Omental fat pad (tissue), 4 donors: ENCODE measurements at places on chromosomes 5 and 9.

DNA sequence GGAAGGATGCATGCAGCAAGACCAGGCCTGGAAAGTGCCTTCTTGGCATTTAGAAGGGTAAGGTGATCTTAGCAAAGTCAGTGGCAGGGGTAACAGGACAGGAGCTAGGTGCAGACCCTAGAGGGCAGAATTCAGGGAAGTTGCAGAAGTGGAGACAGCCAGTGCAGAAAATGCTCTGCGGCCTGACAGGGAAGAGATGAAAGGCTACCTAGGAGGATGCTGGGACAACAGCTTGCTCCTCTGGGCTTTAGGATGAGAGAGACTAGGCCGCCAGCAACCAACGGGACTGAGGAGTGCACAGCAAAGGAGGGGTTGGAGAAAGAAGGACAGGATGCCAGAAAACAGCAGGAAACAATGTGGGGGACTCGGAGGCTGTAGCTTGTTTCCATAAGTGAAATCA, 219.9 kb downstream of the FSTL4 start:
- no peak for DNase-seq

- DNase-seq = no peak
These were observed 516.6 kb downstream of the RAB3C start for GRCh38 chr5:59099270-59099994.

DNA sequence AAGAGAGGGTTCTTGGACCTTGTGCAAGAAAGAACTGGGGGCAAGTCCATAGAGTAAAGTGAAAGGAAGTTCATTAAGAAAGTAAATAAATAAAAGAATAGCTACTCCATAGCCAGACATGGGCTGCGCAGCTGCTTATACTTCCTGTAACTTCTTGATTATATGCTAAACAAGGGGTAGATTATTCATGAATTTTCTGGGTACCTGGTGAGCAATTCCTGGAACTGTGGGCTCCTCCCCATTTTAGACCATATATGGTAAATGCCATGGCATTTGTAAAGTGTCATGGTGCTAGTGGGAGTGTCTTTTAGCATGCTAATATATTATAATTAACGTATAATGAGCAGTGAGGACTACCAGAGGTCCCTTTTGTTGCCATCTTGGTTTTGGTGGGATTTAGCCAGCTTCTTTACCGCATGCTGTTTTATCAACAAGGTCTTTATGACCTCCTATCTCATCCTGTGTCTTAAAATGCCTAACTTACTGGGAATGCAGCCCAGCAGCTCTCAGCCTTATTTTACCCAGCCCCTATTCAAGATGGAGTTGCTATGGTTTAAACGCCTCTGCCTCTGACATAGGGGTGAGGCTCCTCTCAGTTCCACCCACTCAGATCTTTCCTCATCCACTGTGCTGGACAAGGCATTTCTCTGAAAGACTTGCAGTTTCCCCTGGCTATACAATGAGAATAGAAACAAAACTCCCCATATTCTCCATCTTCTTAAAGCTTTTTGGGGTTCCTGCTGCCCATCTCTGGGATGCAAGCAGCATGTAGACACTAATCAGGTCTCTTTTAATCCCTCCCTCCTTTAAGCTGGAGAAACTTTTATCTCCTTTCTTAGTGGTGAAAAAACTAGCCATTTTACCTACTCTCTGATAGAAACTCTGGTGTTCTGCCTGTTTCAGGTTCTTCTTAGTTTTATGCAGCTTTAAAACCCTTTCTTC, 91.2 kb downstream of the ARRDC3 start:
- no peak for DNase-seq

GRCh38 chr5:107935645-107936044, 264.9 kb upstream of the EFNA5 start:
- no peak for DNase-seq

GRCh38 chr5:135329913-135330797, 68.9 kb downstream of the MACROH2A1 start:
- DNase-seq = no peak

GRCh38 chr9:127122176-127123063, at the start of gene ANGPTL2:
ANGPTL2 (minus strand) TSS chr9:127122635; CDS start chr9:127108731, 13,904 bp downstream.
- DNase-seq = no peak

DNA sequence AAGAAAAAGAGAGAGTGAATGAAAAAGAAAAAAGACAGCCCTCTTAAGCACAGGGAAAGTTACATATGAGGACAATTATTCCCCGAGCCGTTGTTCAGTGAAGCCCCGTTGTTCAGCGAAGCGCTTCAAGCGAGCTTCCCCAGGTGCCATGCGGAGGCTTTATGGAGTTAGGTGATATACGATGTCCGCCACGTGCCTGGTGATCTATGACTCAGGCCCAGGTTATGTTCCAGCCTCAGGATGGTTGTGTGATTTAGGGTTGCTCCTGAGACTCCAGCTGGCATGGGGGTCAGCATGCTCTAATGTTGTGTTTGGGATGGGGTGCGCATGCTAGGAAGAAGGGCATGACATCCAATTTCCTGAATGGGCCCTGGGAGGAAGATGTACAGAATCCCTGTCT, 365.6 kb downstream of the CDK5RAP2 start:
- DNase-seq = no peak

DNA sequence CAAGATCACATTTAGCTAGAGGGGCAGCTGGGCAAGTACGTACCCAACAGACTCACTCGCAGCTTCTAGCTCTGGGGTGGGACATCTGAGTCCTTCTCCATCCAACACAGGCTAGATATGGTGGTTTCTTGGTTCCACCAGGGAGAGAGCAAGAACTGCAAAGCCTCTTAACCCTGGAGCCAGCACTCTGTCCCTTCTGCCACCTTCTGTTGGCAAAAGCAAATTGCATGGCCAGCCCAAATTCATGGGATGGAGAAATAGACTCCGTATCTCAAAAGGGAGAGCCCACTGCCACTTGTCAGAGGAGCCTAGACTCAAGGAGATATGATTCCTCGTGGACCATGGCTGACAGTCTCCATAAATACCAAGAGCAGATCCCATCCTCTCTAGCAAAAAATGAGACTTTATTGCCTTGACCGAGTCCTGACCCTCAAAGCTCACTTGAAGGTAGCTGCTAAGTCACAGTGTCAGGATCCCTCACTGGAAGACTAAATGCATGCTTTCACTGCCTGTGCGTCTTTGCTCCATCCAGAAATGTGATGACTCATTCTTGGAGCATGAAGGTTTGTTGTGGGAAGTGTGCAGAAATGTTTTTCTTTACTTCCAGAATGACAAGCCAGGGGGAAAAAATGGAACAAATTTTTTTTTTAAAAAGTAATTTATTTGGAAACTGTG, 28.8 kb upstream of the ROR2 start:
- DNase-seq = no peak

- no peak for DNase-seq
These were observed 37.4 kb downstream of the JMY start for GRCh38 chr5:79273341-79273740.

DNA sequence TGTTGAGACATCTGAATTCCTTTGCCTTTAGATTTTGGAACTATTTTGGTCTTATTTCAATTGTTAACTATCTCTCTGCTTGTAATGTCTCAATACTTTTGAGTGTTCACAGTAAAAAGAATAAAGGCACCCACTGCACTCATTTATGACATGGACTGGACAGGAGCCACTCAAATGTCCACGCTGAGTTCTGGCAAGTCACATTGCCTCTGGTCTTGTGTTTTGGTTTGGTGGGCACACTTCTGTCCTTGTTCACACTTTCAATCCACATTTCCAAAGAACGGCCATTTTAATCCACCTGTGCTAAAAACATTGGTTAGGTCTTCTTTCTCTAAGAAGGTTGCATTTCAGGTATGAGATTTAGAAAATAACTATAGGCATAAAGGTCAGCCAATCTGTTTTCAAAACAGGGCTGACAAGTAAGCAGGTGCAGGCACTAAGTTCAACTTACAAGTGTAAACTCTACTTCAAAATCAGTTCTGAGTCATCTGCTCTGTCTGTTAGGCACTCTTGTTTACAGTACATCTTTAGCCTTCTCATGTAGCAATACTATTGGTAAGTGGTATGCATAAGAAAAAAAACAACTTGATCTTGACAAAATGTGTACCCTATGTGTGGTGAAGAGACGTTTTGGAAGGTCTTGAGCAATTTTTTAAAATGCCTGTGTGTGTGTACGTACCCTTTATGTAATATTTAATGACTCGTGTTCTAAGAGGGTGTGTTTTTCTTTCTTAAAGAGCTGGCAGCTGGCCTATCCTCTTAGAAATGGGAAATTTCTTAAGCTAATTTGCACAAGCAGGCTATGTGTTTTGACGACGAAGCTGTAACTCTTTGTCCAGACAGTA, 31.5 kb upstream of the ZFAND5 start:
- DNase-seq = no peak

- DNase-seq = no peak
These were observed 5.5 kb downstream of the SMC2 start for GRCh38 chr9:104099630-104100029.

DNA sequence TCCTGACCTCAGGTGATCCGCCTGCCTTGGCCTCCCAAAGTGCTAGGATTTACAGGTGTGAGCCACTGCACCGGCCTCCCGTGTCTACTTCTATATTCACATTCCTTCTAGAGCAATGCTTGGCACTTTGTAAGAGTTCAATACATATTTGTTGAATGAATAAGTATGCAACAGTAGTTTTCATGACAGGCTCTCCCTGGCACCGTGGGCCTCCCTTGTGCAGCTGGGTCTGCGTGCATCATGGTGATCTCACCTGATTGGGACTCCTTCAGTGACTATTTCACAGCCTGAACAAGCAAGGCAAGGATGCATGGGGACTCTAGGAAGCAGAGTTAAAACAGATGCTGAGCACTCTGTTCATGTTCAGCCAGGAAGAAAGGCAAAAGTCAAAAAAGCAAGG, 6.8 kb upstream of the ZBTB34 start:
- no peak for DNase-seq

GRCh38 chr9:93248386-93249040, 64.6 kb downstream of the WNK2 start:
- no peak for DNase-seq

DNA sequence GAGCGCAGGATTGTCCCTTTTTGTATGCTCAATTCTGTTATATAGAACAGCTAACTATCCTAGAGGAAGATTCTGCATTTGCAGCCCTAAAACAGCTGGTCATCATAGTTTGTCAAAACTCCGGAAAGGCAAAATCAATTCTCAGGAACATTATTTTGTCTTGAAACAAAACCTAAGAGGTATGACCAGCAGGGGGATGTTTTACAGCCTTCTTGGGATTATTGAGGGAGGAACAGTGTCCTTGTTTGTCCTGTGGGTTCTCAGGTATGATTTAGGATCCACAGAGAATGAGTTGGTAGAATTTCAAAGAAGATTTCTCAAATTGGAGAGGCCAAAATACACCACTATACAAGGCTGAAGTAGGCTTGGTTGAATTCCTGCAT, 136.4 kb downstream of the ZSWIM6 start:
- DNase-seq = no peak

- no peak for DNase-seq
These were observed 2.0 kb upstream of the HAUS6 start for GRCh38 chr9:19104515-19105282.

DNA sequence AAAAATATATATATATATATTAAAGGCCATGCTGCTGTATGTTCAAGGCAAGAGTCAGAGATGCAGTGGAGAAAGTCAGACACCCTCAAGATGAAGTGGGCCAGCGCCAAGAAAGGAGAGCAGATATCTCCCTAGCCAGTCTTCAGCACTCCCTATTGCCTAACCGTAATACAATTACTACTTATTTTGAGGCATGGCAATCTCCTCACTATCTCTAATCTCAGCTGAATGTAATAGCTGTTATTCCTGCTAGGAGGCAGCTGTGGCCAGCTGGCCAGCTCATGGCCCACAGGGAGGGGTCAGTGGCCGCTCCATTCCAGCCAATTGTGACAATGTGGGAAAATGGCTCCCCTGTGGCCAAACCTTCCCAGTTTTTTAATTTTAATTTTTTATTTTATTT, 87.5 kb upstream of the FBXW11 start:
- no peak for DNase-seq

DNA sequence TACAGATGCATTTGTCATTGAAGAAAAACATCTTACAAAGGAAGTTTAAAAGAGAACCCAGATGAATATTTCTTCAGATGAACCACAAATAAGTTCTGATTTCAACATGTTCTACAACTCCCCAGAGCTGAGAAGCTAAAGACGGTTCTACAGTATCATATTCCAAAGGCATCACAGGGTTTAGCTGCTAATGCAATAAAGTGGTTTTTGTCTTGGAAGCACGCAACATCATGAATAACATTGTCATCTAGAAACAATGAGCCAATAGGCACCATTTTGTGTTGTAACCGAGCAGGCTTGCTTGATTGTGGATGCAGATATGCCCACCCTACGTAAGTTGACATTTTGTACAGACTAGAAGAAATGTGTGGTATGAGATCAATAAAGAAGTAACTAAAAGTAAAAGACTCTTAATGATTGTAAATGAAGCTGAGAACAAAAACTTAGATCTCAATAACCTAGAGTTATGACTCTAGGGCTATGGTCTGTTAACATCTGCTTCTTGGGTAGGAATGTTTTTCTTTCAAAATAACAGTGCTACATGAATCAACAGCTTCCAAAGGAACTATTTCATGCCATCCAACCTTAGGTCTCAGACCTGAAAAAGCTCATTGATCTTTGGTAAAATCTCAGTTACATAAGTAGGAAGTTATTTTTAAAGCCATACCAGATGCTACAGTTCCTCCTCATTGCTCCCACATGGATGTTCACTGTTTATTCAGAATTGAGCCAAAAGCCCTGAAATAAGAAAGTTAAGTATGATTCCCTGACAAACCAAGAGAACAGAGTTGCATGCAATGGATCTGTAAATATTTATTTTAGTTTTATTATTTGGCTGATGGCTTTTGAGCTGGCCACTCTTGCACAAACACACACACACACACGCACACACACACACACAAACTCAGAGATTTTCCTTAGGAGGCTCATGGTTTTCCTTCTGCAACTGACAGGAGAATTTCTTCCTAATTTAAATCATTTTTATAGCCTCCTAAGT, 118.7 kb upstream of the SLCO6A1 start:
- DNase-seq = no peak

- DNase-seq = no peak
These were observed 34.3 kb downstream of the BARHL1 start for GRCh38 chr9:132616725-132617124.

GRCh38 chr9:106981396-106982287, 118.7 kb downstream of the ZNF462 start:
- DNase-seq = no peak

- DNase-seq = no peak
These were observed 275.5 kb upstream of the TMEM161B start for GRCh38 chr5:88544136-88544645.

GRCh38 chr9:107312376-107313050, 29.4 kb downstream of the RAD23B start:
- no peak for DNase-seq

DNA sequence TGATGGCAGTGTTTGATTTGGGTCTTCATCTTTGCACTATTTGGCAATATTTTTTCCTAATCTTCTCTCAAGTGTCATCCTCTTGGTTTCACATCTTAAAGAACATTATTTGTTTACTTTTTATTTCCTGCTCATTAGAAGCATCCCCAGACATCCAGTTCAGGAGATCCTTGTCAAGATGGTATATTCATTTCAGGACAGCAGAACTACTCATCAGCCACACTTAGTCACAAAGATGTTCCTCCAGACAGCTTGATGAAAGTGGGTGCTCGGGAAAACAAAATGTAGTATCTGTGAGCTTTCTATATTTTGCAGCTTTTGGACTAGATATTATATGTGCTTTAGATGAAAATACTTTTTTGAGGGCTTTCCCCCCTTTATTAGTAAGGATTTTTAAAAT, 72.1 kb upstream of the SREK1 start:
- no peak for DNase-seq
